ENCODE measurements at places on chromosomes 2 and 18. TPM values are rescaled to one million over a fixed set of nuclear protein-coding genes. Genes with fewer than 3 reads are reported as not detected.
A peak's percentile ranks its signal among the peaks of the same experiment; 100 is the strongest.

Gene ERICH2
- total RNA-seq: not detected

DNA sequence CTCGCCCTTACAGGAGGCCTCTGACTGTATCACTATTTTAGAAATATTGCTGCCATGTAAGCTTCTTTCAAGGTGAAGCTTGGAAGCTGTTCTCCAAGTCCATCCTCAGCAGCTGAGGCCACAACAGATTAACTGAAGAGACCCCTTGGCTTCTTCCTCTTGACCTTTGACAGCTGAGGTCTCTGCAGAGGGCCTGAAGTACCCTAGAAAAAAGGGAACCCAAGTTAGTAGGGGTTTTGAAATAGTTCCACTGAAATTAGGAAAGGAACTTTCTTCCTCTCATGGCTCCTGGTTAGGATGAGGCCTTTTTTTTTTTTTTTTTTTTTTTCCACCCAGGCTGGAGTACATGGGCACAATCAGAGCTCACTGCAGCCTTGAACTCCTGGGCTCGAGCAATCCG is 15.5 kb upstream of the IHH start:
- DNase-seq: no peak
- no peak overlapping the region for H3K4me3 ChIP-seq
- no peaks in the 10 kb centered on the region for H3K27me3 ChIP-seq
- no peaks in the 10 kb centered on the region for H3K4me1 ChIP-seq
- H3K36me3 ChIP-seq: peaks cover 22% of the 10 kb centered on the region

DNA sequence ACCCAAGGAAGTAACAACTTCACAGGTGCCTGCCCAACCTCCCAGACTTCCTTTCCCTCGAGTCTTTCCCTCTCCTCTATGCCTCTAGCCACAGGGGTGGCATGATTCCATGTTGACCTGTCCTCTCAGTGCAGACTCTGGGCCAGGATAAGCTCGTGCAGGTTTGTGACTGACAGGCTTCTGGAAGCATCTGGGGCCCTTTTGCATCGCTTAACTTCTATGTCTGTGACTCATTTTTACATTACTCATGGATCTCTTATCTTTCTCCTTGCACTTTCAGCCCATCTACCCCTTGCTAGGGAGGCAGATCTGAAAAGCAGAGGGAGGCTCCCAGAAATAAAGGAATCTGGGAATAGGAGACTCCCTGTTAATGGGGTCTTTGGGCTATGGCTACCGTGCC is 98.5 kb upstream of the RIOK3 start:
- H3K4me3 ChIP-seq: no peak overlapping the region
- H3K27ac ChIP-seq: no peak overlapping the region
- H3K4me1 ChIP-seq: peaks cover 41% of the 10 kb centered on the region
- H3K36me3 ChIP-seq: peaks cover 27% of the 10 kb centered on the region
- H3K27me3 ChIP-seq: no peaks in the 10 kb centered on the region
- DNase-seq: peak; percentile 60

DNA sequence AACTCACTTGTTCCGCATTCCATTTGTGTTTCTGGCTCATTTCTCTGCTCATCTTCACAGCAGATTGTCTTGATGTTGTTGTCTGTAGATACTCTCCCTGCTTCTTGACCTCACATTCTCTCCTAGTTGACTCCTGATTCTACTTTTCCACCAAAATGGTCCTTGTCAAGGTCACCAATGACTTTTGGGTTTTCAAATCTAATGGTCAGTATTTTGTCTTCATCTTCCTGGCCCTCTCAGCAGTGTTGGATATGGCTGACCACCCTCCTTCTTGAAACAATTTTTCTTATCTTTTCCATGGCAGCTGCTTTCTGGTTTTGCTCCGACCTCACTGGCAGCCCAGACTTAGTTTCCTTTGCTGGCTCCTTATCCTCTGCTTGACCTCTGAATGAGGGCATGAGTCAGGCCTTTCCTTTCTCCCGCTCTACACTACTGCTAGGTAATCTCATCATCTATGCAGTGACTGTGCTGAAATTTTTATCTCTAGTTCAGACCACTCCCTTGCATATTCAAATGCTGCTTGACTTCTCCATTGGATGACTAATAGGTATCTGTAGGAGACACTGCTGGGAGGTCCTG is 386.6 kb upstream of the SPRED2 start:
- peaks cover 3% of the 10 kb centered on the region for H3K27me3 ChIP-seq
- no peaks in the 10 kb centered on the region for H3K36me3 ChIP-seq
- DNase-seq: no peak
- H3K4me3 ChIP-seq: no peak overlapping the region
- no peak overlapping the region for H3K27ac ChIP-seq
- H3K4me1 ChIP-seq: no peaks in the 10 kb centered on the region

Measured in osteocyte (in vitro differentiated cells).